ENCODE measurements at places on chromosomes 7 and 10. TPM values are rescaled to one million over a fixed set of nuclear protein-coding genes. Genes with fewer than 3 reads are reported as not detected.

GRCh38 chr7:21538936-21539495, 3.8 kb upstream of the DNAH11 start:
- no peak for DNase-seq

GRCh38 chr10:76523791-76524351, 1092.4 kb downstream of the LRMDA start:
- DNase-seq: no peak

DNA sequence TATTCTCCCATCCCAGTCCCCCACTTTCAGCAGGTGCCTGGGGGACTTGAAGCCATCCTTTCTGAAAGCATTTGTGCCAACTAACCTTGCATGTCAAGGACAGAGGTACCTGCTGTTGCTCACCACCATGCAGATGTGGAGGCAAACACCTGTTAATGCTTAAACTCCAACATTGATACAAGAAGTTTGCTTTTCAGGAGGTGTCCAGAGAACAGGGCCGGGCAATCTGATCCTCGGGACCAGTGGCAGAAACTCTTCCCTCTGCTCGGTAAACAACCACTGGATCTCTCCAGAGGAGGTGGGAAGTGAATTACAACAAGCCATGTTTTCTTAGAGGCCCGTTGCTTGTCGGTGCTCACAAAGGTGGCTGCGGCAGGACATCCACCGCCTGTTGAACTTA, 54.7 kb downstream of the FGFR2 start:
- no peak for DNase-seq

- no peak for DNase-seq
Measured at GRCh38 chr7:39592586-39592985, 26.4 kb downstream of the YAE1 start.

DNA sequence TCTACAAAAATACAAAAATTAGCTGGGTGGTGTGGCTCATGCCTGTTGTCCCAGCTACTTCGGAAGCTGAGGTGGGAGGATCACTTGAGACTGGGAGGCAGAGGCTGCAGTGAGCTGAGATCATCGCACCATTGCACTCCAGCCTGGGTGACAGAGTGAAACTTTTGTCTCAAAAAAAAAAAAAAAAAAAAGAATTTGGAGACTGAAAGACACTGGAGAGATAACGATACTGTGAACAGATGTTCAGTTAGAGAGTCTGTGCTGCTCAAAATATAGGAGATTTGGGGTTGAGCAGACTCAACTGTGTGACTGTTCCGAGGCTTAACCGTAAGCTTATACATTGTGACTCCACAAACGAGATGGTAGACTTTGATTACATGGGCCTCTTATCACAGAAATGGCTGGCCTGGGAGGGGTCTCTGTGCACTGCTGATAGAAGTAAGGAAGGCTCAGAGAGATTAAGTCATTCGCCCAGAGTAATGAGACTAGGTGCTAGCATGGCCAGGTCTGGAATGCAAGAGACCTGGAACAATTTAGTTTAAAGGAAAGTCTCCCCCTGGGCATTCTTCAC, 19.4 kb downstream of the WBP1L start:
- DNase-seq: no peak

DNA sequence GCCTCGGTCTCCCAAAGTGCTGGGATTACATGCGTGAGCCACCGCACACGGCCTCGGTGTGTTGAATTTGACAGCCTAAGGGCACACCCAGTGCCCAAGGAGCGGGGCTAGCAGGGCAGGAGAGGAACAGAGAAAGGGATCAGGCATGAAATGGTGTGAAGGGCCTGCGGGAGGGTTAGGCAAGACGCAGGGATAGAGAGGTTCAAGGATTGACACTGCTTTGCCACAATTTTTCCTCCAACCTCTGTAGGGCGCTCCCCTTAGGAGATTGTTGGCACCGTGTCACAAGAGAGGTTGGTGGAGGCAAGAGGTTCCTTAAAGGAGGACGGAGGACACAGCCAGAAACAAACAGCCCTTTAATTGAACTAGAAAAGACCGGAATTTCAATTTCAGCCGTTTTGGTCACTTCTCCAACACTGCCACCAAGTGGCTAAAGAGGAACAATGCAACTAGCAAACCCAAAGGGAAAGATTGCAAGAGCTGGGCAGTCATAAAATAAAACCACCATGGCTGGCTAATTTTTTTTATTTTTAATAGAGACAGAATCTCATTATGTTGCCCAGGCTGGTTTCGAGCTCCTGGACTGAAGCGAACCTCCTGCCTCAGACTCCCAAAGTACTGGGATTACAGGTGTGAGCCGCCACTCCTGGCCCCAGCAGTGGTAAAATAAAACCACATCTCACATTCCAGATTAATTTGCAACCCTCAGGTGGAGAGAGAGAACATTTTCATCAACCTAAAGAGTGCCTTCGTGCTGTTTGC, 6.9 kb upstream of the CREB3L2 start:
- DNase-seq: no peak

Gene CASTOR2
- total RNA-seq: 25.3 TPM

Gene FFAR4
- total RNA-seq: 2.3 TPM

Data from mesenteric fat pad (tissue), 1 donor.